ENCODE measurements at places on chromosomes 4 and X.

- no peak for DNase-seq
Observed at GRCh38 chr4:84177831-84178542, 321.1 kb downstream of the NKX6-1 start.

GRCh38 chr4:181827246-181827645 is 416.0 kb upstream of the TENM3 start:
- DNase-seq: no peak

- no peak for DNase-seq
Observed at GRCh38 chr4:110109455-110109854, 89.0 kb downstream of the ELOVL6 start.

GRCh38 chr4:138114434-138114833 is 127.7 kb downstream of the SLC7A11 start:
- DNase-seq: no peak

GRCh38 chr4:144584428-144584827 is 61.5 kb upstream of the HHIP start:
- no peak for DNase-seq

DNA sequence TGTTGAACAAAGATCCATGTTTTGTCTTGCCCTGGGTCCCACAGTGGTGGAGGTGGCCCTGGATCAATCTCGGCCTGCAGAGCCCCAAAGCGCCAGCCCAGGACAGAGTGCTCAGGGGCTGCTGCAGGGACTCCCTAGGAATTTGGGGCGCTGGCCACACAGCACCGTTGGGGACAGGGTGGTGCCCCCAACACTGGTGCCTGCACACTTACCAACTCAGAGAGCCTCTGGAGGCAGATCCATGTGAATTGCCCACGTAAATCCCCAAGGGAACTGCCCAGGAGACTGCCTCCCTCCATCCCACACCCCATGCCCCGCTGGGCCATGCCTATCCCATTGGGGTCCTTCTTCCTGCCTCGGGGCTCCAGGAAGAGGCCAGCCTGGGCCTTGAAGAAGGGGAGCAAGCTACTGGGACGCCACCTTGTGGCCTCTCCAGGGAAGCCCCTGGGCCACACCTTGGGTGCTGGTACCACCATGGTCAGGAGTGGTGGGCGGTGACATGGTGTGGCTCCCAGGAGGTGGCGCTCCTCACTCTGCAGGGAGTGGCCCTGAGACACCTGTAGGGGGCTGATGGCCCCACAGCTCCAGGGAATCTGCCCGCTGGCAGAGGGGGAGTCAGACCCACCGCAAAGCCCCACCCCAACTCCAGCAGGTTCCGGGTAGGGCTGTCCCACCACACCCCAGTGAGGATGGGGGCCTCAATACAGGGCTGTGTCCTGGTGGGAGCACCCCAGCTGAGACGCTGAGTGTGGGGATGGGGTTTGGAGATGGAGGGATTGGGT is 22.8 kb downstream of the CFAP99 start:
- peak; percentile 77 for DNase-seq

DNA sequence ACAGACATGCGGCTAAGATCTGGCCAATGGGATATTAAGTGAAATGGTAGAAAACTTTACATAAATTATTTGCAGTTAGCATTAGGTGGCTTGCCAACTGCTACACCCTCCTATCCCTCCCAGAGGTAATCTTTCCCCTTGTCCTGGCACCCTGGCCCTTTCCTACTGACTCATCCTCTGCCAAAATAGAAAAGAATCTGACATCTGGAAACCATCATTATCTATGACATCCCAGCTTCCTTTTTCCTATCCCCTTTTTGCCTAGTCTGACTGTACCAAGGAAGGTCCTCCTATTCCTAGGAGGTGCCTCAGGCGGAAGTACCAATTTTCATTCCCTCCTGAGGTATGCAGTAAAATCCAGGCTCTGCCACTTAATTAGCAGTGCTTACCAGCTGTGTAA is 163.6 kb upstream of the KLF3 start:
- DNase-seq: no peak

All from lower lobe of right lung (tissue), 2 donors.